ENCODE measurements at places on chromosomes 1 and 21. TPM values are rescaled to one million over a fixed set of nuclear protein-coding genes. Genes with fewer than 3 reads are reported as not detected.

GRCh38 chr21:21196087-21196486, 197.9 kb downstream of the NCAM2 start:
- no peak for DNase-seq
- no peak overlapping the region for H3K4me3 ChIP-seq
- peaks cover 8% of the 10 kb centered on the region for H3K4me1 ChIP-seq
- no peak overlapping the region for H3K27ac ChIP-seq
- peaks cover 4% of the 10 kb centered on the region for H3K27me3 ChIP-seq

GRCh38 chr1:66331658-66332547, 202.1 kb upstream of the SGIP1 start:
- peak overlapping the region; percentile 100 for H3K4me3 ChIP-seq
- peak; percentile 29 for DNase-seq
- H3K4me1 ChIP-seq = peaks cover 59% of the 10 kb centered on the region
- no peaks in the 10 kb centered on the region for H3K27me3 ChIP-seq

- H3K27me3 ChIP-seq = no peaks in the 10 kb centered on the region
- H3K27ac ChIP-seq = no peak overlapping the region
Observed at GRCh38 chr1:2408859-2409276, 3.5 kb downstream of the PEX10 start.

The PRELP gene
- polyA plus RNA-seq = not detected

The SLC30A2 gene
- polyA plus RNA-seq = not detected
